Mesenchymal stem cell (in vitro differentiated cells and primary cell): ENCODE measurements at places on chromosomes 7 and 10.
A peak's percentile ranks its signal among the peaks of the same experiment; 100 is the strongest.

GRCh38 chr7:71191771-71192170, 59.8 kb downstream of the GALNT17 start:
- DNase-seq, result no peak

DNA sequence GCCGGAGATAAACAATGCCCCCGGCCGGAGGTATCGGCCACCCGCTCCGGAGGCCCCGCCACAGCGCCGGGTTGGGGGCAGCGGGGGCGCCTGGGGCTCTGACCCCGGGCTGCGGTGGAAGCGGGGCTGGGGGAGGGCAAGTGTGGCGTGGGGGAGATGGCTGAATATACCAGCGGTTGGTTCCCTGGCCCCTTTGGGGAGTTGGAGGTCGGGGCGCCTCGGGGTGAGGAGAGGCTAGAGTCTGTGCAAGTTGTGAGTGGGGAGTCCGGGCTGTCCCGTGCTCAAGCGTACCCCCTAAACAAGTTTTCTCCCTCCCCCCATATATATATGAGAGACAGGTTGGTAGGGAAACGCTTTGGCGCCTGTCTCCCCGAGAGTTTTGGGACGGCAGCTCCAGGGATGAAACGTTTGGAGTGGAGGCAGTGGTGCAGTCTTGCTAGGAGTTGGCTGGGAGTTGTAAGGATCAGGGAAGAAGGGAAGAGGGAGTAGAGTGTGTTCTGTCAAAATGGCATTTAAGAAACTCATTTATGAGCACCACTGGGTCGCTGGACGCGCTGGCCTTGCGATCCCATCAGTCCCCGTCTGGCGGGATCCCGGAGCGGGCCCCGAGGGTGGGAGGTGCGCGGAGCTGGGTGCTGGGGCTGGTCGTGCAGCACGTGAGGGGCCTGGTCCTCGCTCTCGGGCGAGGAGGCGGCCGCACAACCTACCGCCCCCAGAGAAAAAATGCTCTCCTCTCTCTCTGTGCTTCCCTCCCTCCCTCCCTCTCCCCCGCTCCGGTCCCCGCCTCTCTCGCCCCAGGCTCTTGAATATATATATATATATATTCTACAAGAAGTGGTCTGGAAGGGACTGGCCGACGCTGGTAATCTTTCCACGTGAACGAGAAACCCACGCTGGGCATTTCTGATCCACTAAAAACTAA, 1.1 kb downstream of the TET1 start:
- peak; percentile 67 for DNase-seq

GRCh38 chr7:51311166-51311565, 5.4 kb downstream of the COBL start:
- no peak for DNase-seq

GRCh38 chr10:123637326-123637880, 28.8 kb upstream of the GPR26 start:
- DNase-seq, result peak; percentile 6

- no peak for DNase-seq
Measured at GRCh38 chr10:123681285-123681684, 15.1 kb downstream of the GPR26 start.

DNA sequence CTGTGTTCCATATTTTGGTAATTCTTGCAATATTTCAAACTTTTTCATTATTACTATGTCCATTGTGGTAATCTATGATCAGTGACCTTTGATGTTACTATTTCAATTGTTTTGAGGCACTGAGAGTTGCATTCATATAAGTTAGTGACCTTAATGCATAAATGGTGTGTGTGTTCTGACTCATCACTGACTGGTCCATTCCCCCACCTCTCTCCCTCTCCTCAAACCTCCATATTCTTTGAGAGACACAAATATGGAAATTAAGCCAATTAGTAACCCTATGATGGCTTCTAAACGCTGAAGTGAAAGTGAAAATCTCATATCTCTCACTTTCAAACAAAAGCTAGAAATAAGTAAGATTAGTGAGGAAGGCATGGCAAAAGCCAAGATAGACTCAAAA, 739.6 kb downstream of the CCSER2 start:
- DNase-seq, result no peak

- peak; percentile 82 for DNase-seq
Measured at GRCh38 chr7:137920637-137921399, 74.0 kb upstream of the DGKI start.

DNA sequence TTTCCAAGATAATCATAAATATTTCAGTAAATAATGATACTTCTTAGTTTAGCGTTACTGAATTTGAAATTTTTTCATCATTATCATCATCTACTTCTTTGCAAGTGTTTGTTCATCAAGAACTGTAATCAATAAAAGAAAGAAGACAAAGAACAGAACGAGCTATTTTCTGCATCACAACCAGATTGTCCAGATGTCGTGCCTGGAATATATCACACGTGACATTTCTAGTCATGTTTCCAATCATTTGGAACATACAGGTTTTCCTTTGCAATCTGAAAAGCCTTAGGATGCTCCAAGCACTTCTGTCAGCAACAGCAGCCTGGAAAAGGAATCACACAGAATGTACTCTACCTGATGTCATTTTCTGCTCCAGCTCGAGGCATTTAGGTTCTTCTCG, 107.4 kb downstream of the FAM107B start:
- peak; percentile 32 for DNase-seq

GRCh38 chr7:96040250-96040772, 268.0 kb downstream of the DYNC1I1 start:
- no peak for DNase-seq

GRCh38 chr7:77455321-77455720, 39.2 kb upstream of the GSAP start:
- DNase-seq, result peak; percentile 81

GRCh38 chr10:31121757-31122577, 90.3 kb upstream of the ZNF438 start:
- DNase-seq, result no peak

- no peak for DNase-seq
Measured at GRCh38 chr7:85230623-85231022, 43.8 kb upstream of the SEMA3D start.

GRCh38 chr7:93145354-93145753, 2.8 kb downstream of the SAMD9L start:
- no peak for DNase-seq
